Tibial nerve (tissue), 4 donors: ENCODE measurements at places on chromosomes 3 and 15.

DNA sequence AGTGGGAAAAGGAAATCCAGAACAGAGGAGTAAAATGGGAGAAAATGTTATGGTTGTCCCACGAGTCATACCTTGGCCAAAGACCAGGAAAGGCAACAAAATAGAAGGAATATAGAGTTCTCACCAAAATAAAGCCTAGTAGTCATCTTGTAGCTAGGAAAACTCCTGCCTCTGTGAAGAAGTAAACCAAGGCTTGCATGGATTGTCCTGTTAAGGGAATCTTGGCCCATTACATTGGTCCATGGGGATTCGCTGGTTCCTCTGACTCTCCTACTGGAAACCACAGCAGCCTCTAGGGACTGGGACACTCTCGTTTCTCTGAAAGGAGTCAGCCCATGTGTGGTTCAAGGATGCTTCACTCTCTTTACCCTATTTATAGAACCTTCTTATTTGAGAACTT, 62.9 kb upstream of the FNDC3B start:
- no peak for DNase-seq

DNA sequence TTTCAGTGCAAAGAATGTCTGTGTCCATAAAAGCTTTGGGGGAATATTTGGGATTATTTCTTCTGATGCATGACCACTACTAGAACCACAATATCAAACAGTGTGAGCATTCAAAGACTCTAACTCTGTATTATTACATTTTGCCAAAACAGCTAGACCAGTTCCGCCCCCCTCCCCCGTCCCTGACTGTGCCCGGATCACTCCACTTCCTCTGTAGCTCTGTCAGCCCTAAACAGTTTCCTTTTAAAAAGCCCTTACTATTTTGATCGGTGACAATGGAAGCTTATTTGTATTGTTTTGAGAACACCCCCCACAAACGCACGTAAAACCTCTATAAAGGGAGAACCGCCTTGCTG, 36.6 kb upstream of the EPHB3 start:
- no peak for DNase-seq

DNA sequence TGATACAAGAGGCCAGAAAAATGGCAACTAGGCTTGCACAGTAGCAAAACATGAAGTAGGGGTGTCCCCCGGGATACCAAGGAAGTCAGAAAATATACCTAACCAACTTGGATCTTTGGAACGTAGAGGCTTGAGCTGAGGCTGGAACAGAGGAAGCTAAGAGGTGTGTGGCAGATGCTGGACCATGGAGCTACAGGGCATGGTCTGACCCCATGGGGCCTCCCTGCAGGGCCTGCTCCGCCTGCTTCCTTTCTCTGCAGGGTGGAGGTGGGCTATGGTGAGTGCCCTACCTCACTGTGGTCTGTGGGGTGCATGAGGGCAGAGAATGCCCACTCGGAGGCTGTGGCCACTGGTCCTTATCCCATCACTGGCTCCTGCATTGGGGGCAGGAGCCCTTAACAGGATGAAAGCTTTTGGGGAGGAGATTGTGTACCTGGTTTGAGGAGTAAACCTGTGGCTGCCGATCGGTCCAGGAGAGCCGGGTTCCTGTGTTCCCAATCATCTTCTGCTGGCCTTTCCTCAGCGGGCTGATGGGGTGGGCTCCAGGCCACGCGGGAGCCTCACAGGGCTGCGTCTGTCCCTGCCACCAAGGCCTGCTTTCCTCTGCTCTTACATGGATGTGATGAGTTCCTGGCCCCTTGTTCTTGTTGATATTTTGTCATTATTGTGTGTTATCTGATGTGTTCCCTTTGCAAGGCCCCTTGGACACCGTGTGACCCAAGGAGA, 96.8 kb downstream of the OCA2 start:
- no peak for DNase-seq

GRCh38 chr3:153617463-153617862, 455.4 kb downstream of the RAP2B start:
- no peak for DNase-seq
